ENCODE measurements at places on chromosomes 16 and 17.

GRCh38 chr17:81428948-81429774 lies 33.9 kb downstream of the BAHCC1 start:
- DNase-seq, result no peak

DNA sequence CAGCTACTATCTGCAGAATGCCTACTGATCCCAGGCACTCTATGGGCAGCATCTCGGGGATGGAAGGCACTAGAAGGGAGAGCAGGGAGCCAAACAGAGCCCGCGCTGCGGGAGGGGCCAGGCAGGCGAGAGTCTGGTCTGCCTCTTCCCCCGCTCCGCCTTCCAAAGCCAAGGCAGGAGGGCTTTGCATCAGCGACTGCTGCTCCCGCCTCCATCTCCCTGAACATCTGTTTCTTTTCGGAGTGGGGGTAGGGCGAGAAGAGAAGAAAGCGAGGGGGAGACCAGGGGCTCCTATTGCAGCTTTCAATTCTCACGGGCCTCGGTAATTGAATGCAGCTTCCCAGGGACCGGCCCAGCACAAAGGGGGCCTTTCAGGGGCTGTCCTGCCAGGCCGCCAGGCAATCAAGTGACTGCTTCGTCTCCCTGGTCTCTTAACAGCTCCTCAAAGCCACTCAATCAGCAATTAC lies 31.4 kb upstream of the CDC42EP4 start:
- no peak for DNase-seq

- no peak for DNase-seq
Measured at GRCh38 chr17:2064980-2065785, 10.3 kb downstream of the HIC1 start.

DNA sequence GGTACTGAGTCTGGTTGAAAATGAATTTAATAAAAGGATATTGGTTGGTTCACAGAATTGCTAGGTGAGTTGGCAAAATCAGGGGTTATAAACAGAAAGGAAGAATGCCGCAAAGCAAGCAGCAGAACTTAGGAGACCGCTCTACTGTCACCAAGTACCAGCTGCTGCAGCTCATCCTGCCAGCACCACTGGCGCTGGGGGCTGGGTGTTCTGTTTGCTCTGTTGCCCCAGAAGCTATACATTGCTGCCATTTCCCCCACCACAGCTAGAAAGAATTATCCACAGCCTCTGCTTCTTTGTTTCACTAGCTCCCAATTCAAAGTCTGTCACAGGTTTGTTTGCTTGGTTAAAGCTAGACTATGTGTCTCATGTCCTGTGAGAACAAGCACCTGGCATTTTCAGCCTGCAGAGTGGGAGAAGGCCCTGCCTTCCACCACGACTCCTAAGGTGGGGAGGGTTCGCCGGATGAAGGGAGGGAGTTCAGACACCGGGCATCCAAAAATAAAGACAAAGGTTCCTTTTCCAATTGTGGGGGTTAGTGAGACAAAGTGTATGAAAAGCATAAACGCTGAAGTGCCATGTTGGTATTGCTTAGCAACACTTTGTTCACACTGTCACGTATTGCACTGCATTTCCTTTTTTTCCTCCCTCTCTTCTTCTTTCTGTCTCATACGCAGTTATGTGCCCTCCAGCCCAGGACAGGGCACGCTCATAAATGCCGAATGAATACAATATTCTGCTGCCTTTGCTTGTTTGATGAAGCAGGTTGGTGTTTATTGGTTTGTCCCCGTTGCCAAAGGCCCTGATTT lies 9.6 kb upstream of the CPD start:
- no peak for DNase-seq

GRCh38 chr16:58709333-58709732 lies 24.8 kb upstream of the SLC38A7 start:
- no peak for DNase-seq

DNA sequence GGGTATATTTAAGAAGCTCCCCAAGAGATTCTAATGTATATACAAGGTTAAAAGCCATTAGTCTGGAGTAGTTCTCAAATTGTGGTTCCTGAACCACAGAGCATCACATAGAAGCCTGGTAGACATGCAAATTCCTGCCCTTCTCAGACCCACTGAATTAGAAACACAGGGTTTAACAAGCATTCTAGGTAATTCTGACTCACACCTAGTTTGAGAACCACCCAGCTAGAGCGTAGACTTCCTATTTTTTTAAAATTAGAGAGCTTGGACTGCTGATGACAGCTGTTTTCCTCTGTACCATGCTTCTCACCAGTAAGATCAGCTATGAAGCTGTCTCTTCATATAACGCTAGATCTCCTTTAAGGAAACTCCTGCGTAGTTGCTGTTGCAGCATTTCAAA lies 50.6 kb downstream of the HS3ST3B1 start:
- no peak for DNase-seq

DNA sequence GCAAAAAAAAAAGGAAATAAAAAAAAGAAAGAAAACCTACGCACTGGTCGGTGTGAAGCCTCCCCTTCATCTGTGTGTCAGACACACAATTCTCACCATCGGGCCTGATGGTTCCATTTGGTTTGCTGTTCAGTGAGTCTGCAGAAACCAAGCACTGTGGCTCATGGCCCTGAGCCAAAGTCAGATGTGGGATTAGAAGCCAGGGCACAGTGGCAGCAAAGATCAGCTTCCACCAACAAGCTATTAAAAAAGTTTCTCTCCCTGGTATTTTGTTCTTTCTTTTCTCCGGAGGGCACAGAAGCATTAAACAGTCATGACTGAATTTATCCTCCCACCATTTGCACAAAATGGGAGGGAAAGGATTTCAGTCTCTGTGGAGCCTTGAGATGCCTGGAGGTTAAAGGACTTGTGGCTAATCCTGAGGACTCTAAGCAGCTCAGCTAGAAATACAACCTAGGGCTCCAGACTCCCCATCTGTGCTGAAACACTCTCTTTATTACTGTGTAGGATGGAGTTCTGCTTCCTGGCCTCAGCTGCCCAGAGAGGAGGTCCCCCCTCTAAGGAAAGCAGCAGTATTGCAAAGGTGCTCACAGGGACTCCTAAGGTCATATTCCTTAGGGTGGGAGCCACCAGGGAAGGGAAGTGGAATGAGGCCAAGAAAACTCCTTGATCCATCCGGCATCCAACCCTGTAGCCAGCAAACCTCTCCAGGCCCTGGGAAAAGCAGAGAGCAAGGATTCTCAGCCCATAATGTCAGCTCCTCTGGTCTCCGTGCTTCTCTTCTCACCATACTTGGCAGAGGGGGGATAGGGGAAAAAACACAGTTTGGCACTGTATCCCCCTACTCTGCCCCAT lies 28.2 kb downstream of the SLC39A11 start:
- DNase-seq, result no peak

DNA sequence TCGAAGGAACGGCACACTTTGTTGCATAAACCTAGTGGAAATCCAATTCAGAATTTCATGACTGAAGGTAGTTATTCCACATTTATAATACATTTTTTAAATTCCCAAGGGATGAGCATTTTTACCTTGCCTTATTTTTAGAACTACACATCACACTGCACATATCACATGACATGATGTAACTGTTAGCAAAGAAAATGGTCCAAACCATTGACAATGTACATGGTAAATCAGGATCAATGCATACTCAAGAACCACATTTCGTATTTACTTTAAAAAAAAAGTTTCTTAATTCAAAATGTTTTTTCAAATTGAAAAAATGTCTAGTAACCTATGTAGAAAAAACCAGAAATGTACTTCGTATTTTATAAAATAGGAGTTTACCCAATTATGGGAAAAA lies 2.5 kb downstream of the KANSL1 start:
- DNase-seq, result no peak

GRCh38 chr17:7929158-7930023 lies at the start of gene KCNAB3:
TSS of gene KCNAB3 (minus strand) at chr17:7929856. CDS start at chr17:7929435, 421 bp downstream.
- DNase-seq, result no peak

GRCh38 chr16:72876221-72876620 lies 171.7 kb downstream of the ZFHX3 start:
- no peak for DNase-seq

- no peak for DNase-seq
Measured at GRCh38 chr16:1972490-1972877, 631 bp downstream of the TBL3 start.

DNA sequence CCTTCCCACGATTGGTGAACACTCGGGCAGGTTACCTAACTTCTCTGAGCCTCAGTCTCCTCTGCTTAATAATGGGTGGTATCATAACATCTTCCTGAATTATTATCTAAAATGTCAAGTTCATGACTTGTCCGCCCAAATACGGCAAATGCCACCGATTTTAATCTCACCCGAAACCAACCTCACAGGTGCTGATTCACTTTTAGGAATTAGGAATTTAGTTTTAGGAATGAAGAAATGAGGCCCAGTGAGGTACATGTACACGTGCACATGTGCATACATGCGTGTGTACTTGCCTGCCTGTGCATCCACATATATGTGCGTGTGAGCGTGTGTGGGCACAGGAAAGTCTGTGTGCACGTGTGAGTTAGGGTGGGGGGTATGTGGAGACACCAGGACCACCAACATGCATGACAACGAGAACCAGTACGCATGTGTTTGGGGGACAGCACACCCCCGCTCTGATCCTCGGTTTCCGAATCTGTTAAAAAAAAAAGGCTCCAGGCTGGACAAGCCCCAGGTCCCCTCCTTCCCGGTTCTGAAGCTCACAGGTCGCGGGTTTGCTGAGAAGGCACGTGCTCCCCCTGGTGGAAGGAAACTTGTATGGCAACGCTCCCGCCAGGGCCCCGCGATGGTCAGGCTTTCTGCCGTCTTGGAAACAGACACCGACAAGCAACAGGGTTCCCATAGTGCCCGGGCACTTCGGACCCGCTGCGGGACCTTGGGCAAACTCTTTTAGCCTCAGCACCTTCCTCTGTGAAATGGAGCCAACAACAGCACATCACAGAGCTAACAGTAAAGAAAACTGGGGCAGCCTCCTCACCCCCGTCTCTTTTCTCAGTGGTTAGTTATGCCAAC lies 219.2 kb downstream of the RBFOX3 start:
- peak; percentile 46 for DNase-seq

GRCh38 chr16:9338510-9338909 lies 247.1 kb downstream of the HAPSTR1 start:
- no peak for DNase-seq

DNA sequence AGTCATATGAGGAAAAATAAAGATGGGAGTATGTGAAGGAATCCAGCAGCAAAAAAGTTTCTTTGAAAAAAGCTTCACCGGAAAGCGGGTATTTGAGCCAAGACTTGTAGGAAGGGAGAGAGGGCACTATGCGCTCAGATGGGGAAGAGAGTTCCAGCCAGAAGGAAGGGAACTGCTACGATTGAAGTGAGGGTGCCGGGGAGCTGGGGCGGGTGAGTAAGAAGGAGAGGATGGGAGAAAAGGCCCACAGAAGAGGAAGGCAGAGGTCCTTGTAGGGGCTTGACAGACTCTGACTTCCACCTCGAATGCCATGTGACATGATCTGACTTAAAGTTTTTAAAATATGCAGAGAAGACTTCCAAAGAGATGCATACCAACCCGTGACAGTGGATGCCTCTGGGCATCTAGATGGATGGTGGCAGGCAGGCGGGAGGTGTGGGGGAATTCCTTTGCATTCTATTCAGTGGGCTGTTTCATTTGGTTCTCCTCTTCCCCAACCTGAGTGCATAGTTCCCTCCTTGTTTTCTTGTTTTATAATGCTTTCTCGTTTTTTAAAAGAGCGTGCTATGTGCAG lies 44.9 kb downstream of the CDRT4 start:
- DNase-seq, result no peak

GRCh38 chr16:48430890-48431289 lies 45.7 kb upstream of the SIAH1 start:
- no peak for DNase-seq

DNA sequence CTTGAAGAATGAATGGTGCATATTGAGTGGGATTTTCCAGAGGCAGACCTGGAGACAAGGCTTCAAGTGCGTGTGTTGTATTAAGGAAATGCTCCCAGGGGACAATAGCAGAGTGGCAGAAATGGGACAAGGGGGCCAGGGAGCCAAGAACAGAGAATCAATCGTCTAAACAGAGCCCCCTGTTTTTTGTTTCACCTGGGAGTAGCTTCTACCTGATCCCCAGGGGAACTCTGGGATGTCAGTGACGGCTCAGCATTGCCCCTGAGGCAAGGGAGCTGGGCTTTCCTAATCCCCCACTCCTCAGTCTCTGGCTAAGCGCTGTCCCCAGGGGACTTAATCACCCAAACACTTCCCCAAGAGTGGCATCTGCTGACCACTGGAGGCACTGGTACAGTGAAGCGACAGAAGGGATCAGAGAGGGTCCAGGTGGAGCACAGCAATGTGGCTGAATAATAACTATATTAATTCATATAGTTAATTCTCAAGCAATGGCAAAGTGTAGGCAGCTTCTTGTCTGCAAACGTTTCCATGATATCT lies 35.7 kb upstream of the C16orf78 start:
- no peak for DNase-seq

DNA sequence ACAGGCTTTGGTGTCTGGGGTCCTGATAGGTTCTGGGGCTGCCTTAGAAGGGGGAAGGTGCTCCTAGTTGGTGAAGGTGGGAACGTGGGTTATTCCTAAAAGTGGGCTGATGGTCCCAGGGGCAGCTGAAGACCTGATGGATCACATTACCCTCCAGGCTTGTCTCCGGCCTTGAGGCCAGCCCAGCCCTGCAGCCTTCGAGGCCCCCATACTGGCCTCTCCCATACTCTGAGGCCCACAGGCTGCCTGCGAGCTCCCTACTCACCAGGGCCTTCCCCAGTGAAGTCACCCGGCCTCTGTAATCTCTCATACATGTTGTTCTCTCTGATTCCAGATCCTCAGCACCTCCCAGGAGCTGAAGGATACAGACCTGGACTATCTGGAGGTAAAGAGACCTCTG lies 2.7 kb downstream of the RNF112 start:
- no peak for DNase-seq

- DNase-seq, result no peak
Measured at GRCh38 chr16:56204816-56205215, 13.5 kb downstream of the GNAO1 start.

GRCh38 chr16:10580883-10581247 lies 467 bp upstream of the EMP2 start:
- no peak for DNase-seq

DNA sequence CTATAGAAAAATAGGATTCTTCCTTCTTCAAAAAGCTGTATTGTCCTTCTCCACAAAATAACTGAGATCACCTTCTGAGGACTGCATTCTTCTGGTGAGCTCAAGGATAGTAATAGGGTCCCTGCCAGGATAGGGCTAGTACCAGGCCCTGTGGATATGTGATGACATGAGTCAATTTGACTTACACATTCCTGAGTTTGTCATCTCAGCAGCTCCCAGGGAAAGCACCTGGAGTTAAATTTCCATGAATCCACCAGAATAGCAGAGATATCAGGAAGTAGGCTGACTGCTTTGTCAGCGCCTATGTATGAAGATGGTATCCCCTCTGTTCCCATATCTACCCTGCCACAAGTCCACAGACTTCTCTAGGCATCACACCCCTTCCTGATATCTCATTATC lies 225.8 kb downstream of the PMP22 start:
- DNase-seq, result no peak

DNA sequence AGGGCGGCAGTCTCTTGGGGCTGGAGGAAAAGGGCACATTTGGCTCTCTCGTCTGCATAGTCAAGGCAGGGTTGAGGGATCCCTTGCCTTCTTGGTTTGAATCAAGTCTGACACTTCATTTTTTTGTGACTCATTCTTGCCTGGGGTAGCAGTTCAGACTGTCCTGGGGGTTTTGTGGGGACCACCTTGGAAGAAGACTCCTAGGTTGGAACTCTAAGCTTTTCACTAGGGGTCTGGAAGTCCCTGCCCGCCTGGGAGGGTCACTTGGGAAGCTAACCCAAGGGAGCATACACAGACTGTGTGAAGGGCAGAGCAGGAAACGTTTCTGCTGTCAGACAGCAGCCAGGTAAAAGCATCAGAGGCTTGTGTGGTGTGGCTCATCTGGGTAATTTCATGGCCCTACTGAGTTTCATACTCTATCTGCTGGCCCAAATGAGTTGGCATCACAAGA lies 11.3 kb downstream of the YPEL2 start:
- no peak for DNase-seq

GRCh38 chr16:11835309-11835708 lies 16.0 kb downstream of the RSL1D1 start:
- DNase-seq, result no peak

All from stimulated activated CD8-positive, alpha-beta memory T cell treated with anti-CD3 and anti-CD28 coated beads, Interleukin-2, amount 100 ng/mL, for 1 hour (primary cell).